ENCODE measurements at places on chromosomes 7 and 10. TPM values are rescaled to one million over a fixed set of nuclear protein-coding genes. Genes with fewer than 3 reads are reported as not detected.

The SYT15 gene
- total RNA-seq, result 2.4 TPM

The PKD2L1 gene
- total RNA-seq, result not detected

The LMTK2 gene
- total RNA-seq, result 16.2 TPM

The RGR gene
- total RNA-seq, result not detected

The KAZALD1 gene
- 10.7 TPM for total RNA-seq

The ABCB1 gene
- 2.4 TPM for total RNA-seq

The ALOX5 gene
- total RNA-seq, result 2.7 TPM

The LRIT1 gene
- total RNA-seq, result not detected

The SPDYE8 gene
- not detected for total RNA-seq

The GPR15LG gene
- total RNA-seq, result not detected

The NME8 gene
- total RNA-seq, result not detected

The TMEM273 gene
- 3.5 TPM for total RNA-seq

The VAX1 gene
- total RNA-seq, result not detected

The ATOH7 gene
- total RNA-seq, result not detected
